ENCODE measurements at places on chromosomes 11 and 22.

GRCh38 chr11:74057249-74058151, 48.6 kb upstream of the UCP3 start:
- no peak for DNase-seq

DNA sequence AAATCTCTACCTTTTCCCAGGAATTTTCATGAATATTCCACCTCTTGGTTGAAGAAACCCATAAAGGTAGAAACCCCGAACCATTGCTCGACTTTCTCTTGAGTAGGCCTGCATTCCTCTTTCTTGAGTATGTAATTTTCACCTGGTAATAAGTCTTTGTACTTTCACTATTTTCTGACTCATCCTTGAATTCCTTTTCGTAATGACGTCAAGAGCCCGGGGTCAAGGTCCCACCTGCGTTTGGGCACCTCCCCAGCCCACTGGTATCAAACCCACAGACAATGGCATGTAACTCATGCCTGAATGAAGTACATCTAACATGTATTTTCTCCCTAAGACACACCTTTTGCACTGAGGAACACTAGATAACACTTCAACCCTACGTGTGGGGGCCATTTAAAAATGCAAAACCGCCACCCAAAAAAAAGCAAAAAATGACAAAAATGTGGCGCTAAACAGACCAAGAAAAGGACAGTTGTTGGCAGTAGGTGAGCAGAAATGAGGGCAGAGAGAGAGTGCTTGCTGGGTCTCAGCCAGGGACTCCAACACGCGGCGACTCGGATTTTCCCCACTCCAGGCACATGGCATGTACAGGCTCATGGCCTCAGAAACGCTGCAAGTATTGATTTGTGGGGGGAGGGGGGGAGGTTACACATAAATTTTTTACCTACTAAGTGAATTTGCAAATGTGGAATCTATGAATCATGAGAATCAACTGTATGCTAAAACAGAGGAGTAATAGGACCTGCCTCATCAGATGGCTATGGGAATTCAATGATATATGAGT, 4.1 kb upstream of the C11orf24 start:
- no peak for DNase-seq

DNA sequence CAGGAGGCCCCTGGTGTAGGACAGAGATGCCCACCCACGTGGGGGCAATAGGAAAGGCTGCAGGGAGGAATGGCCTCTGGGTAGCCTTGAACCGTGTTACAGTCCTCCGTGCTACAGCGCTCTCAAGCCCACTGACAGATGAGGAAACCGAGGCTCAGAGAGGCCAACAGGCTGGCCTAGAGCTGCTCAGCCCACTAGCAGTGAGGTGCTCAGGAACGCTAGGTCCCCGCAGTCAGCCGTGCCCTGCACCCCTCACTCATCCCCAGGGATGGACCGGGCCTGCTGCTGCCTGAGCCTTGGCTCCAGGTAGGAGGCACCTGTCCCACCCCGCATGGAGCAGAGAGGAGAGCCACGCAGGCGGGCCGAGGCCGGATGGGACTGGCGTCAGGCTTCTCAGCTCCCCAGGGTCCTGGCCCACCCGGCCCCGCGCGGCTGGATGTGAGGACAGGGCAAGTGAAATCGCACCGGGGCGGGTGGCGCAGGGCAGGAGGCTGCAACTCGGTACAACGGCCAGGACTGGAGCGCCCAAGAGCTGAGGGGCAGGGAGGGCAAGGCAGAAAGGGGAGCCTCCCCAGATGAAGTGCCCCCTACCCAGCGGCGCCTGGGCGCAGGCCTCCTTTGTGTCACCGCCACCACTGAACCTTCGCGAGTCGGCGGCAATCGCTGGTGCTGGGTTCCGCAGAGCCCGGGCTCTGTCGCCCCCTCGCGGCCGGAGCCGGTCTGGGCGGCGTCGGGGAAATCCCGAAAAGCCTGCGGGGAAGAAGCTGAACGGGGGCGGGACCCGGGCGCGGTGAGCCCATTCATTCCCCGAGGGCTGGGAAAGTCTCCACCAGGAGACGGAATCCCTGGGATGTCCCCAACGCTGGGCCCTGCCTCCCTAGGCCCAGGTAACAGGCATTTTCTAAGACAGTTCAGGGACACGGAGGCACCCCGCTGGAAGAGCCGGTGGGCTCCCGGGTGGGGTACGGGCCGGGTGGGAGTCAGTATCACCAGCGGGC, 8.4 kb upstream of the SLC2A11 start:
- DNase-seq, result peak; percentile 84

DNA sequence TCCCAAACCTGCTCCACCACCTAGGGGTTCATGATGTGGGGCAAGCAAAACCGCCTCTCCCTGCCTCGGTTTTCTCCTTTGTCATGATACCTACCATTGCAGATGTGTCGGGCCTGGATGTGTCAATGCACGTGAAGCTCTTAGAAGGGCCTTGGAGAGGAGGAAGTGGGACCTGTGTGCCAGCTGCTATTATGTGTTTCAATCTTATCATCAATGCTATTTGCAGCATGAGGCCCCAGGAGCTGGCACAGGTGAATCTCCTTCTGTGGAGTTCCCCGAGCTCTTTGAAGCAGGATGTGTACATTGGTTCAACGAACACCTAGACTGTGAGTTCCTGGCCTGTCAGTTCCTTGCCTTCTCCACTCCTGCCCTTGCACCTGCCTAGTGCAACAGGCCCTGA, 331.6 kb downstream of the CTTN start:
- DNase-seq, result no peak

DNA sequence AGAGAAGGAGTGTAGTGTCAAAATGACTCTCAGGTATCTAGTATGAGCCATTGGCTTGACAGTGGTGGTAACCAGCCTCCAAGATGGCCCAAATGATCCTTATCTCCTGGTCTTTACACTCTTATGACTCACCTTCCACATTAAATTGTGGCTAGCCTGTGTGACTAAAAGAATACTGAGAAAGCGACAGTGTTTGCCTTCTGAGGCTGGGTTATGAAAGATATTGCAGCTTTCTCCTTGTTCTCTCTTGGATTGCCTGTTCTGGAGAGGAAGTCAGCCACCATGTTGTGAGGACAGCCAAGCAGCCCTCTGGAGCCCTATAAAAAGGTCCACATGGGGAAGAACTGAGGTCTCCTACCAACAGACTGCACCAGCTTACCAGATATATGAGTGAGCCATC, 15.8 kb downstream of the C11orf71 start:
- DNase-seq, result peak; percentile 7

- no peak for DNase-seq
Measured at GRCh38 chr11:106925245-106925644, 93.0 kb downstream of the GUCY1A2 start.

DNA sequence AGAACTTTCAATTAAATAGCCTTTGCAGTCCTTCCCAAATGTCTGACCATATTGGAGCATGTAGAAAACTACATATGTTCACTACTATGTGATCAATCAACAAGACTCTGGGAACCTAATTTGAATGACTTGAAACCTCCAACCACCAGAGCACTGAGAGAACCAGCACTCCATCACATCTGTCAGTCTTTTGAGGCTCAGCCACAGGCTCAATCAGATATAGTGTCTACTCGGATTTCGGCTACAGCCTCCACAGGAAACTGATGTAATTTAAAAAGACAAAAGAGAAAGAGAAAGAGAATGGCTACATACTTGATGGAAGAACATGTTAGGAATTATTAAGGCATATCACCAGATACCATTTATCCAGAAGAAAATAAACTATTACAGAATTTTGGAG, 859.0 kb downstream of the FAM181B start:
- no peak for DNase-seq

- no peak for DNase-seq
Measured at GRCh38 chr11:134037046-134037908, 31.6 kb upstream of the JAM3 start.

DNA sequence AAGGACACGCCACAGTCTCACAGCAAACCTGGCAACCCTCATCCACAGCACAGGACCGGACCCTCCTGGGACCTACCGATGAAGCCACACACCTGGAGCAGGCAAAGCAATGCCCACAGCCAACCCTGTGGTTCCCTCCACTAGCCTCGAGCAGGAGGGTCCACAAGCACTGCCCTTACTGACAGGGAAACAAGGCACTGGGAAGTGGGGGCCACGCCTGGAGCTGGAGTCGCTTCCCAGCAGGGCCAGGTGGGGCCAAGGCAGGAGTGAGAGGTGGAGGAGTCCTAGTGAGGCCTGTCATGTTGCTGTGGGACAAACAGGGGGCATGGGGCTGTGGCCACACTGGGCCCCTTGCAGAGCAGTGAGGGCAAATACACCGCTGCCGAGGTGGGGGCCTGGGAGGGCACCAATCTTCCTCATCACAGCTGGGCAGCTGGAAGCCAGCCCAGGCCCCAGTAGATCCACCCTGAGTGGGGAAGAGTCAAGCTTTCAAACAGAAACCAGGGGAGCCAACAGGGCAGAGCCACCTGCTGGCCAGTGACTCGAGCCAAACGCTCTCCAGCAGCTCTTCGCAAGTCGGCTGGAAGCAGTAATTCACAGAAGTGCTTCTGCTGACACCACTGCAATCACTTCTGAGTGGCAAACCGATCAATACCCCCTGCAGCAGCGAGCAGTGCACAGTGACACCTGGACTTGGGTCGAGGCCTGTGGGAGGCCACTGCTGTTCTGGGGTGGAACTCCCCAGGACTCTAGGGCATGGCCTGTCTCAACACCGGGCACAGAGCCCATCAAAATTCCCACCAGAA, 13.7 kb downstream of the SULT4A1 start:
- DNase-seq, result no peak

- peak; percentile 45 for DNase-seq
Measured at GRCh38 chr22:35150183-35151107, 84.5 kb downstream of the ISX start.

- DNase-seq, result peak; percentile 32
Measured at GRCh38 chr11:68855205-68855981, 13.7 kb upstream of the CPT1A start.

- DNase-seq, result no peak
Measured at GRCh38 chr11:120629407-120630080, 118.0 kb downstream of the GRIK4 start.

- DNase-seq, result no peak
Measured at GRCh38 chr22:28544431-28544868, 135.2 kb downstream of the TTC28 start.

DNA sequence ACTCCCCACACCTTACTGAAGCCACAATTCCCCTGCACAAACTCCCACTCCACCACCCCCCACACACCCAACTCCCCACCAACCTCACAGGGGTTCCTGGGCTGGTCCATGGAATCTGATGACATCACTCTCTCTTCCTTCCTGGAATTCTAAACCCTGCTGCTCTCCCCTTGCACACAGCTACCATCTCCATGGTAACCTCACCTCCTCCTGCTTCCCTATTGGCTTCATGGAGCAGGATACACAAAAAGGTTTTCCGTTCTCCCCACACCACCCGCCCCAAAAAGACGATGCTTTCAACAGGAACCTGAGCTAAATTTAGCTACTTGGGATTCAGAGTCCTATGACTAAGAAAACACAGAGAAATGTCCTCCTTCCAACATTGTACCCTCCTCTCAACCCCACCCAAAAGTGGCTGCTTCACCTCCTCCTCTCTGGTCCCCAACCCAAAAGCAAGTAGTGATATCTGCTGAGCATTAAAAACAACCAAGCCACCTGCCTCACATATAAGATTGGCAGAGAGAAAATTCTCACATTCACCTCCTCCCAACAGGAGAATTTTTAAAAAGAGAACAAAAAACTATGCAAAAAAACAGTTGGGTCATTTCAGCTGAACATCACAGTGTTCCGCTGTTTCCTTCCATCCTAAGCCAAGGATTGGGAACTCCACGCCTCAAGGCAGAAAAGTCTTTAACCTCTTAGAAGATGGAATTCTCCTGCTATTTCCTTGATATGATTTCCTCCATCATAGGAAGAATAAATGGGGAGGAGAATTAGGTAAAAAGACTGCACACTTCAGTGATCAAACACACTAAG, 66.9 kb downstream of the RBFOX2 start:
- DNase-seq, result no peak

DNA sequence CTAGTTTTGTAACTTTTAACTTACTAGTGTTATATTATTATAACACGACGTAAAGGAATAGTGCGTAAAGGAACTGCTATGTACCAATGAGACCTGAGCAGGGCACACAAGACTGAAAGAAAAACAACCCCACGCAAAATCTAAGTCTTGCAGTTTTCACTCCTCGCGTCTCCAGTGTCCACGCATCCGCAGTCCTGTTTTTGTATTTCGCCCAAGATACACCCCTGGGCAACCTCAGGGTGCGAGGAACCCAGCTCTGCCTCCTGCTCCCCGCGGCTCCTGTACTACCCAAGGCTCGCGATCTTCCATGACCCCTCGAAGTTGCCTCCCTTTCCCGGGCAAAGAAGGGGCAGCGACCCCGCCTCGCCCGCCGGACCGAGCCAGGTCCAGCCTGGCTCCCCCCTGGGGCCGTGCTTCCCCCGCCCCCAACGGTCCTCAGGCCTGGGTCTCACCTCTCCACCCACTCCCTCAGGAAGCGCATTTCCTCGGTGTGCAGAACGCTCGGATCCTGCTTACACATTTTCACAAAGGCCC, 393 bp downstream of the ST13 start:
- peak; percentile 7 for DNase-seq

- peak; percentile 78 for DNase-seq
Measured at GRCh38 chr11:47216121-47216798, 1.5 kb downstream of the DDB2 start.

GRCh38 chr11:64094463-64095260, 58.9 kb downstream of the FLRT1 start:
- DNase-seq, result no peak
